ENCODE measurements at places on chromosomes 3 and 15. TPM values are rescaled to one million over a fixed set of nuclear protein-coding genes. Genes with fewer than 3 reads are reported as not detected.

DNA sequence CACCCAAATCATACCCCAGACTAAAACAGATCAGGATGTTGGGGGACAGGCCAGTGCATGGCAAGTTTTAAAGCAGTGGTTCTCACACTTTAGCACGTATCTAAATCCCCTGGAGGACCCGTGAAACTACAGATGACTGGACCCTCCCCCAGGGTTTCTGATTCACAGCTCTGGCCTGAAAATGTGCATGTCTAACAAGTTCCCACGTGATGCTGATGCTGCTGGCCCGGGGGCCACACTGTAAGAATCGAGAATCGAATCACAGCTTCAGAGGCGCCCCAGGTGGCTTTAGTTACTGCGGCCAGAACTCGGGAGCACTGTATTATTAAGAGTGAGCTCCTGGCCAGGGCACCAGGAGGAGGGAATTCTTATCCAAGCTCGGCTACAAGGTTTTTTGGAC lies 11.6 kb downstream of the ADAMTS17 start:
- peaks cover 12% of the 10 kb centered on the region for H3K4me1 ChIP-seq
- no peak overlapping the region for H3K4me3 ChIP-seq
- DNase-seq = no peak
- H3K36me3 ChIP-seq = no peaks in the 10 kb centered on the region

DNA sequence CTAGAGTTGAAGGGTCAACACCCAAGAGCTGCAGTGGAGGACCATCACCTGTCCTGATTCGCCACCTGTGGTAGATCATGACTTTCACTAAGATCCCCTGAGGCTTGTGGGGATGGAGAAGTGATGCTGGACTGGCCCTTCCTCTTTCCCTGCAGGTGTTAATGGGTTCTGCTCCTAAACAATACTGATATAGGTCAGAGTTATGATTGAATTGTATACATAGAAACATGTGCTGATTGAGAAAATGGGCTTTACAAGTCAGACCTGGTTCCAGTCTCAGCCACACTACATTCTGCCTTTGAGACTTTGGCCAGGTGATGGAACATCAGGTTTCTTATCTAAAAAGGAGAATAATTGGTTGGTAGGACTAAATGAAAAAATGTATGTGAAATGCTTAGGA lies 418.9 kb upstream of the TPRG1 start:
- H3K4me3 ChIP-seq = no peak overlapping the region
- no peak overlapping the region for H3K27ac ChIP-seq
- no peaks in the 10 kb centered on the region for H3K4me1 ChIP-seq
- no peaks in the 10 kb centered on the region for H3K36me3 ChIP-seq
- no peak for DNase-seq

- no peaks in the 10 kb centered on the region for H3K27me3 ChIP-seq
- H3K36me3 ChIP-seq = no peaks in the 10 kb centered on the region
- H3K4me3 ChIP-seq = no peak overlapping the region
- H3K4me1 ChIP-seq = no peaks in the 10 kb centered on the region
- no peak for DNase-seq
These were observed 87.5 kb downstream of the MINAR1 start for GRCh38 chr15:79519628-79520027.

DNA sequence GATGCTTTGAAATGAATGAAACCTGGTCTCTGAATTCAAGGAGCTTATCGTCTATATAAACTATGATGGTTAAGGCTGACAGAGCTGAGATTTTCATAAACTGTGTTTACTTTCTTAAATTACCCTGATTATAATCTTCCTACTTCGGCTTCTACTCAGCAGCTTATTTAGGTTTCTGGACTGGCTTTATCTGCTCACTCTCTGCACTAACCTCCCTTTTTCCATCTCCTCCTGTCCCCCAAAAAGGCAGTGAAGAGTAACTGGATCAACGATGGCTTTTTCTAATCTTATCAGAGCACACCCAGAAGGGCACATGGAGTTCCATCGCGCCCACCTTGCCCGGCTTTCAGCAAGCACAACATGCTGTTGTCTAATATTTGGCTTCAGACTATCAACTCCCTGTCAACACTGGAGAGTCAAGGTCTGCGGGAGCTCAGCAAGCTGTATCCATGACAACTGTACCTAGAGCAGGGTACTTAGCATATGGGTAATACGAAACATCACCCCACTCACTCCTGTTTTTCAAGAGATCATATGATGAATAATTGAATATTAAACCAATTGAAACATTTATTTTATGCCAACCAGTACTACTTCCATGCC lies 417.3 kb downstream of the GABRB3 start:
- H3K4me3 ChIP-seq = no peak overlapping the region
- no peaks in the 10 kb centered on the region for H3K27me3 ChIP-seq

- H3K27me3 ChIP-seq = no peaks in the 10 kb centered on the region
- no peak for DNase-seq
- no peak overlapping the region for H3K27ac ChIP-seq
- H3K4me1 ChIP-seq = peaks cover 5% of the 10 kb centered on the region
- no peaks in the 10 kb centered on the region for H3K36me3 ChIP-seq
- H3K4me3 ChIP-seq = no peak overlapping the region
These were observed 29.7 kb downstream of the PRR23E start for GRCh38 chr3:127222664-127223063.

- H3K27me3 ChIP-seq = no peaks in the 10 kb centered on the region
- H3K4me3 ChIP-seq = no peak overlapping the region
- no peak overlapping the region for H3K27ac ChIP-seq
- H3K36me3 ChIP-seq = peaks cover 30% of the 10 kb centered on the region
- DNase-seq = no peak
- H3K4me1 ChIP-seq = peaks cover 66% of the 10 kb centered on the region
These were observed 36.6 kb downstream of the PSTPIP1 start for GRCh38 chr15:77031376-77032050.

DNA sequence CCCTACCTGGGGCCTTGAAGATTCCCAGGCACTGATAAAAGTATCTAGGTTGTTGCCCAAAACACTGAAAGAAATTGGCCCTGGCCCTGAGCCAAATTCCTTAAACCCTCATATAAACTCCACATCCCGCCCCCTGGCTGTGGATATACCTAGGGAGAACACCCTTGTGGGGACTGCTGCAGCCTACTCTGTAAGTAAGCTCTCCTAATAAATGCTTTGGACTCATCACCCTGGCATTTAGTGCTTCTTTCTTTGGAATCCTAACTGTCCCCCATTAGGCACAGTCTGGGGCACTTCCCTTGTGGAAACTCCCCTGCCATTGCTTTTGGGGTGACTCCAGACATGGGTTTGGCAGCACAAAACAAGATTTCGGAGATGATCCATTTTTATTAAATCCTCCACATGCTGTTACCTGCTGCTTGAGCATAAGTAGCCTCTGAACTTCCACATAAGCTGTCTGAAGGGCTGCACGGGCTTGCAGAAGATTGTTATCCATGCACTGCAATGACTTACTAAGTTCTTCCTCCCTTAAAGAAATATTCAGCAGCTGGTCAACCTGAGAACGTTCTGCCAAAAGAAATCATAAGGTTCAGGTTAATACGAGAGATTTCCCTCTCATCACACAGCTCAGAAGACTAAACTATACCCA lies 46.4 kb downstream of the ZNF106 start:
- no peak for DNase-seq
- H3K27ac ChIP-seq = no peak overlapping the region
- no peak overlapping the region for H3K4me3 ChIP-seq

The DUOXA2 gene
- total RNA-seq = not detected

The SEMA6D gene
- total RNA-seq = 68.8 TPM

The TTBK2 gene
- total RNA-seq = 22.2 TPM

The ONECUT1 gene
- total RNA-seq = 3.6 TPM

Data from spinal cord (tissue), 10 donors.